Common myeloid progenitor, CD34-positive (primary cell): ENCODE measurements at places on chromosomes 4 and X.
A peak's percentile ranks its signal among the peaks of the same experiment; 100 is the strongest.

GRCh38 chr4:118279920-118280432, 72.8 kb downstream of the PRSS12 start:
- H3K27me3 ChIP-seq: no peaks in the 10 kb centered on the region
- peaks cover 3% of the 10 kb centered on the region for H3K36me3 ChIP-seq
- H3K27ac ChIP-seq: peak overlapping the region; percentile 91
- peak overlapping the region; percentile 86 for H3K4me3 ChIP-seq

GRCh38 chr4:168119100-168119499, 26.8 kb downstream of the ANXA10 start:
- no peaks in the 10 kb centered on the region for H3K4me1 ChIP-seq
- no peak for DNase-seq
- H3K4me3 ChIP-seq: no peak overlapping the region
- H3K36me3 ChIP-seq: no peaks in the 10 kb centered on the region
- H3K27me3 ChIP-seq: no peaks in the 10 kb centered on the region
- H3K27ac ChIP-seq: no peak overlapping the region

- peaks cover 9% of the 10 kb centered on the region for H3K4me1 ChIP-seq
- H3K27me3 ChIP-seq: no peaks in the 10 kb centered on the region
- no peaks in the 10 kb centered on the region for H3K36me3 ChIP-seq
- H3K4me3 ChIP-seq: no peak overlapping the region
- H3K27ac ChIP-seq: no peak overlapping the region
These were observed 26.4 kb downstream of the NIPAL1 start for GRCh38 chr4:48042979-48043461.

DNA sequence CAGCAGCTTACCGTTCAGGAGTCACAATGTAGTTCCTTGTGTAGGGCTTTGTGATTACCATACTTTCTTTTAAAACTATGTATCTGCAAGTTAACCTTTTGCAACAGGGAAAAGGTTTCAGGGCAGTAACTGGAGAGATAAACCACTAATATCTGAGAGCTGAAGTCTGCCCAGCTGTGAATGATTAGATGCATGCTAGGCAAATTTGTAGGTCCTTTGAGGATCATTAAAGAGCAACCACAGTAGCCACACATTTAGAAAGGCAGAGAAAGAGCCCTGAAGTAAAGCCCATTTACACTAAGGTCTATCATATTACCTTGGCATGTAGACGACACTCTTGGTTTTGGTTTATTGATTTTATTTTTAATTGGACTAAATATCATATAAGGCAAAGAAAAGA, 60.0 kb downstream of the ATP8A1 start:
- H3K4me1 ChIP-seq: no peaks in the 10 kb centered on the region
- H3K27me3 ChIP-seq: no peaks in the 10 kb centered on the region
- H3K27ac ChIP-seq: no peak overlapping the region
- no peak for DNase-seq
- H3K4me3 ChIP-seq: no peak overlapping the region
- no peaks in the 10 kb centered on the region for H3K36me3 ChIP-seq

- no peak overlapping the region for H3K27ac ChIP-seq
- DNase-seq: peak; percentile 3
- no peaks in the 10 kb centered on the region for H3K4me1 ChIP-seq
- no peaks in the 10 kb centered on the region for H3K27me3 ChIP-seq
These were observed 82.1 kb upstream of the IQCM start for GRCh38 chr4:149897783-149898182.

DNA sequence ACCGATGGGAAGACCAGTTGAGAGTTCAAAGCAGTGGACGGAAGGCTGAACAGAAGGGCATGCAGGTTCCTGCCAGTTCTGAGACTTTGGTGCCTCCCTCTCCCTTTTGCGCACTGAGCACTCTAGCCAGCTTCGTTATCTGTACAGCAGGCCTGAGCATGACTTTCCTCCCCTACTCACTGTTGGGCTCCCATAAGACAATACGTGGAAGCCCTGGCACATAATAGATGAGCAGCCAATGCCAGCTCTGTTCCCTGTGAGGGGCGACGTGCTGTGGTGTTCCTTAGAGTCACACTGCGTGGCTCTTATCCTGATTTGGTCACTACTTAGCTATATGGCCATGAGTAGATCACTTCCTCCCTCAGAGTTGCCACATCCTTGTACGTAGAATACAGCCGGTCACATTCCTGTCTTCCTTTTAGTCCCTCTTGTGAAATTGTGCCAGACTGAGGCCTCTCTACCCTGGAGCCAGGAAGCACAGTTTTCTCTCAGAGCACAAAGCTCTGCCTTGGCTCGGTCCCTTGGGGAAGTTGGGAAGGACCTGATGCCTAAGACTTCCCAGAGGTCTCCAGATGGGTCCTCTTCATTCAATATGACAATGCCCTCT, 160.4 kb upstream of the MAMLD1 start:
- H3K36me3 ChIP-seq: no peaks in the 10 kb centered on the region
- H3K27ac ChIP-seq: no peak overlapping the region
- no peak overlapping the region for H3K4me3 ChIP-seq
- H3K27me3 ChIP-seq: no peaks in the 10 kb centered on the region
- H3K4me1 ChIP-seq: peaks cover 3% of the 10 kb centered on the region

DNA sequence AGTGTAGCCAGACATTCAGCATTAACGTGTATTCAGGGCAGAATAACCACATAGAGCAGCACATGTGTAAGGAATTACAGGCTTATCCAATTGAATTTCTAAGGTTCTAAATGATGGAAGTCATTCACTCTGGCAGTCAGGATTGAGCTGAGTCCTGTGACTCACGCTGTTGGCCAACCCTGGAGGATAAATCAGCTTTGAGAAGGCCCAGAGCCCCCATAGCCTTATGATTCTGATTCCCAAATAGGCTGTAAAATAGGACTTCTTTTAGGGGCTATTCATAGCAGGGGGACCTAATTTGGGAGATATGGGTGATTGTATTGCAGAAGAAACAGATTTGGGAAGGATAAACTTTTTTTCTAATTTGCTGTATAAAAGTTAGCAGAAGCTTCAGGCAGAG, 8.1 kb upstream of the HPF1 start:
- H3K4me1 ChIP-seq: no peaks in the 10 kb centered on the region
- H3K36me3 ChIP-seq: no peaks in the 10 kb centered on the region
- H3K27ac ChIP-seq: no peak overlapping the region
- no peak for DNase-seq
- no peaks in the 10 kb centered on the region for H3K27me3 ChIP-seq
- no peak overlapping the region for H3K4me3 ChIP-seq

GRCh38 chrX:118211891-118212816, 95.5 kb upstream of the KLHL13 start:
- H3K27me3 ChIP-seq: no peaks in the 10 kb centered on the region
- peaks cover 19% of the 10 kb centered on the region for H3K4me1 ChIP-seq
- DNase-seq: no peak
- no peak overlapping the region for H3K27ac ChIP-seq
- H3K36me3 ChIP-seq: no peaks in the 10 kb centered on the region
- H3K4me3 ChIP-seq: no peak overlapping the region

DNA sequence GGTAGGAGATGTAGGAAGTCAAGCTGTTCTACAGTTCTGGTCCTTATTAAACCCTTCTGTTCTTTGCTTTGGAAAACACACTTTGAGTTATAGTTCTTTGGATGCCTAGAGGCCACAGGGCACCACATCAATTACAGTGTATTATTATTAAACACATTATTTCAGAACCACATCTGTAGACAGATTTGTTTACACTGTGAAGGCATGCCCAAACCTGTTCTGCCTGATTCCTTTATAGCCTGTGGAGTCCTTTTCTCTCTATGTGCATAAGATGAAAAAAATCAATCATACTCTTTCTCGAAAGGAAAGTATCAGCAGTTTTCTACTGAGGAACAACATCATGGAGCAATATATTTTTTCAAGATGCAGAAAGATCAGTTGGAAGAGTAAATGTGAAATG, 371.3 kb upstream of the INTU start:
- no peak overlapping the region for H3K27ac ChIP-seq
- H3K27me3 ChIP-seq: no peaks in the 10 kb centered on the region
- H3K4me3 ChIP-seq: no peak overlapping the region
- H3K4me1 ChIP-seq: no peaks in the 10 kb centered on the region
- DNase-seq: no peak

- H3K36me3 ChIP-seq: no peaks in the 10 kb centered on the region
- no peaks in the 10 kb centered on the region for H3K4me1 ChIP-seq
- H3K27me3 ChIP-seq: no peaks in the 10 kb centered on the region
These were observed 46.8 kb downstream of the MXRA5 start for GRCh38 chrX:3299636-3300035.
